ENCODE measurements at places on chromosomes 11 and 22.

- DNase-seq: peak; percentile 85
These were observed at the start of gene XBP1 for GRCh38 chr22:28800308-28801041. Gene XBP1, minus strand, starts transcription at chr22:28800569.

DNA sequence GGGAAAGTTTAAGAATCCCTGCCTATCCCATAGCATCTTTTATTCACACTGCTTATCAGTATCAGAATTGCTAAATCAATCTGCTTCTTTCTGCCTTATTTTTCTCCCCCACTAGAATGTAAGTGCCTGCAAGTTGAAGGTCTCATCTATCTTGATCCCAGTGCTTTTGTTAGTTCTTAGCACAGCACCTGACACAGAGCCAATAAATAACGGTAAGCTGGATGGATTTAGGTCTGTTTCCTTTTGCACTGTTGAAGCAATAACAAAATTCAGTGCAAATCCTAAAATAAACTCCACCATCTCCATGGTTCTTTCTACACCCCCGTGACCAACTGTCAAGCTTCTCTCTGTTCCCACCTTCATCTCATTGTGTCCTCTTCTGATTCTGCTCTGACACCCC lies 36.7 kb upstream of the CD44 start:
- DNase-seq: no peak

DNA sequence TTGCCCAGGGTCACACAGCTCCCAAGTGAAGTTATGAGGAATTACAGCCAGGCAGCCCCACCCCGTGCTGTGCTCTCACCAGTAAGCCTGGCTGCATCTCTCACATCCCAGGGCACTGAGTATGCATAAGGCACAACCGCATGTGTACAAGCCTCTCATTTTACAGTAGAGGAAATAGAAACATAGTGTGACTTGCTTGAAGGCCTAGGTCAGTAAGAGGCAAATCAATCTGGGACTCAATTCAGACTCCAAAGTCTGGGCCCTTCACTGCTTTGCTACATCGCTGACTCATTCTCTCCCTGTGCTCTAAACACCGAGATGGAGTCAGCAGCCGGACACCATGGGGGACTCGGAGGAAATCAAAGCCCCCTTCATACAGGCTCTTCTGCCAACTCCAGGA lies 7.9 kb downstream of the ABTB2 start:
- no peak for DNase-seq

DNA sequence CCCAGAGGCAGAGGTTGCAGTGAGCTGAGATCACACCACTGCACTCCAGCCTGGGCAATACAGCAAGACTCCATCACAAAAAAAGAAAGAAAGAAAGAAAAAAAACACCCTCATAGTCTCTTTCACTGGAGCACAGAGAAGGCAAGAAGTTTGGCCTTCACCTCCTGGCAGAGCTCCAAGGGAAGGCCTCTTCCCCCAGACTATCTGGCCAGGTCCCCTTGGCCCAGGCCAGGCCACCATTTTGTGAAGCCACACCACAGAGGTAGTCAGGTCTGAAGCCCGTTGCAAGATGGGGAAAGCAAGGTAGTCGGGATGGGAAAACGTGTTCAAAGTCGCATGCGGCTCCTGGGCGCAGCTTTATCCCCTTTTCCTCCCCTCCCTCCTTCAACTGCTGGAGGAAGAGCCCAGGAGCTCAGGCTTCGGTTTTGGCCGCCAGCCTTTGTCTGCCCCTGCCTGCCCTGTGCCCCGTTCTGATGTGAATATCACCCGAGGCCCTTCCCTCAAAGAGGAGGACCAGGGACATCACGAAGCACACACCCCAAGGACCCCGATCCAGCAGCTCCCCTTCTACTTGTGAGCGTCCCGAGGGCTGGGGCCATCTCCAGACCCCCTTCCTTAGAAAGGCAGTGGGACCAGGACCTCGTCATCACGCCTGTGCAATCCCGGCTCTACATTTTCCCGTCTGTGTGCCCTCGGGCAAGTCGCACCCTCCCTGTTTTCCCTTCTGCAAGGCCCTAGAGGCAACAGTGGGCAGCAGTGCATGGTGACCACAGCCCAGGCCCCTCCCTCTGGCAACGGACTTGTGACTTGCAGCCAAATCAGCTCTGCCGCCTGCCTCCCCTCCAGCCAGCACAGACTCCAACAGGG lies 17.7 kb downstream of the CABP7 start:
- no peak for DNase-seq

DNA sequence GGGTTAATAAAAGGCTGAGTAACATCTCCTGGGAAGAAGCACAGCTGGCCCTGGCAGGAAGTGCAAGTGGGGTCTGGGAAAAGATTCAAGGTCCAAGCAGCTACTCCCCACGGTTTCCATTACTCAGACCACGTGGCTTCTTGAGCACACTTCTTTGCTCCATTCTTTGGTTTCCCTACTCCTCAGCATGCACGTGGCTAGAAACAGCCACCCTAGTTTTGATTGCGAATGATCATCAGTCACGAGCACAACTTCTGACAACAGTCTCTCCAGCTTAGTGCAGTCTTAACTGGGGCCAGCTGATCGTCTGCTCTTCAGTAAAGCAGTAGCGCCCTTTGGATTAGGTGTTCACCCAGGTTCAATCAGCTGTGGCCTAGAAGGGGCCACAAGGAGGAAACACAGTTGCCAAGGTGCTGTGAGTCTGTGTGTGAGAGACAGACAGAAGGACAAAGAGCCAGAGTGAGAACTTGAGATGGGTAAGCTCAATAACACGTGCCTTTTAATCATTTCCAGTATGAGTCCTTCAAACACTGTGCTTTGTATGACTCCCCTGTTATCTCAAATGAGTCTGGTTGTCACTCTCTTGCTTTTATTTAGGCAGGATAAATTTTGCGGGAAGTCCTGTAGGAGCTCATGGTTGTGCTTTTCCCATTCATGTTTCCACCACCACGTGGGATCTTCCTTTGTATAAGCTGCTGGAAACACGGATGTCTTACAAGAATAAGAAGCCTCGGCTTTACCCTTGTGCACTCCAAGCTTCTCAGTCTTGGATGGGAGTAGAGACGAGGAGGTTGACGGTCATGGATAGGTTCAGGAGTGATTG lies 901 bp upstream of the PARVA start:
- DNase-seq: no peak

All from activated B cell treated with CpG ODN at 0.5 μM for 24 hours (primary cell).